Epithelial cell of proximal tubule (primary cell): ENCODE measurements at places on chromosomes 2 and 18.

DNA sequence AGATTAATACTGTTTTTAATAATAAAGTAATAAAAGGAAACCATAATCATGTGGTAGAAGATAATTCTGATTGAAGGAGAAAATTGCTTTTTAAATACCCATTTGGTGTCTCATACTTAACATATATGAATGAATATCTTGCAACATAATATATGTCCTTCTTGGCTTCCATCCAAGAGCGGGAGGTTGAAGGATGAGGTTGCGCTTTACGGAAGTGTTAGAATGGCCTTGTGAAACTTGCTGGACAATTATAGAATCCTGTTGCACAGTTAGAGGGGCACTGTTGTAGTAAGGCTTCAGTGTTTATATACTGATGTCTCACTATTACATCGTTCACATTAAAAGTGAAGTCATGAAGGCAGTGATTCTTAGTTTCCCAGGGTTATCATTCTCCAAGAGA is 9.4 kb downstream of the INSIG2 start:
- no peak for DNase-seq

GRCh38 chr2:128603411-128603924 is 284.8 kb upstream of the HS6ST1 start:
- DNase-seq = no peak

- no peak for DNase-seq
Measured at GRCh38 chr2:129178356-129178755, 801.1 kb upstream of the RAB6C start.

DNA sequence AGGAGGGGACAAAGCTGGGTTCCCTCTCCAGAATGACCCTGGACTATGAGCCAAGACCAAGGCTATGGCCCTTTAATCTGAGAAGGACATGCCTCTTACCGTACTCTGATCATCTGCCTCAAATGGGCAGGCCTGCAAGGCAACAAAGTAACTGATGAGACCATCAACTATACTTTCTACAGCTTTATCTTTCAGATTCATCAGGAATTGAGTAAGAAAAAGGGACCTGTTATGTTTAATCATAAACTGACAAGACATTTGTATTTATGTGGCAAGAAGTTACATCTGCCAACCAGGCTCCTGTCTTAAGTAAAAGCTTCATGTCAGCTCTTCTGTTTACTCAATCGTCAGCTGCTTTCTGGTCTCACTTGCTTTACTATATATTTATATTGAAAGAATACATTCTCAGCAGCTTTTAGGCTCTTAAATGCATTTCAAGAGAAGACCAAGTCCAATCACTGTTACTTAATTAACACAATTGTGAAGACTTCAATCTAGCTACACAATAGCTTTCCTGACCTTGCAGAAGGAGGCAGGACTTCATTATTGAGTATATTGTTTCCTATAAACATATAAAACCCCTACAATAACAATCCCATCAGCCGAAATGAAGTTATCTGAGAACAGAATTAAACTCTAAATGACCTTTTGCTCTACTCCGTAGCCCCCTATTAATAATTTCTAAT is 163.8 kb downstream of the ETAA1 start:
- DNase-seq = no peak

DNA sequence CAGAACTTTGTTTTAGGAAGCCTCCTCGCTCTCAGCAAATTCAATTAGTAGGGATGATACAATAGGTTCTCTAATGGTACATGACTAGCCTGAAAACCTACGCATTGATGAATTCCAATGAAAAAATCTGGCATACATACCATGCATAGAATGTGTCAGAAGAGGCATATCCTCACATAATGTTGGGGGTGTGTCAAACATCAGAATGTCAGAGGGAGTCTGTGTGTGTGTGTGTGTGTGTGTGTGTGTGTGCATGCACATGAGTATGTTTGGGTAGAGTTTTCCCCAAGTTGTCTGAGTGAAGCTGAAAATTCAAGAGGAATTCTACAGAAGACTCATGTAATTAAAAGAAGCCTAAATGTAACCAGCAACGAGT is 78.5 kb downstream of the FIGN start:
- DNase-seq = no peak

DNA sequence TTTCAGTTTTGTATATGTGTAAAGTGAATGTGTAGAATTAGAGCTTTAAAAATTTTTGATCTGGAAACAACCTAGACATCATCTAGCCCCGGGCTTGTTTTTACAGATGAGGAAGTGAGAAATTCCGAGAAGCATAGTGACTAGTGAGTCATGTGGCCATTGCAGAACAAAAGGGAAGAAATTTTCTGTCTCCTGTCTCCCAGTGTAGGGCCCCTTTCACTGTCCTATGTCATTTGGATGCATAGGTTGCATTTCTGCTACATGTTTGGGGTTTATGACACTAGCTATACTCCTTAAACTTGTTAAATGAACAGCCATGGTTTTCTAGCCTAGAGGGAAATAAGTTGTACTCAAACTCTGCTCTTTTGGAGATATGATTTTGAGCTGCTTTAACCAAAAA is 84.6 kb downstream of the PLCL1 start:
- DNase-seq = no peak

GRCh38 chr2:197293252-197294007 is 17.1 kb downstream of the ANKRD44 start:
- DNase-seq = no peak
